HepG2 (cell line): ENCODE measurements at places on chromosomes 5 and 9.

GRCh38 chr5:76144513-76145274, 61.5 kb downstream of the SV2C start:
- DNase-seq = no peak

DNA sequence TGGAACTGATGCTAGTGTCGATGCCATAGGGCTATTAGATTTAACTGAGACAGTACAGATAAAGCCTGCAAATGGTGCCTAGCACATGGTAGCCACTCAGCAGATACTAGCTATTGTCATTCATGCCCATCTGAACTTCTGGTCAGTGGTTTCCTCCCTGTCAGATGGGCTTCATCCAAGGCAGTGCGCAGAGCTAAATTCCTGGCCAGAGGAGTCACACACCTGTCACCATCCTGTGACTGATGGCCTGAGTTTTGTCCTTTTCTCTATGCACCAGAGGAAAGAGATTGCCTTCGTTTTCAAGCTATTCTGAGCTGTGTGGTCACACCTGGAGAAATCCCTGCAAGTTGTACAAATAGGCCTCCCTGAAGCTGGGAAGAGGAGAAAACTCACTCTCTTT, 34.7 kb downstream of the MSX2 start:
- DNase-seq = no peak

GRCh38 chr9:14320271-14321181, 6.6 kb upstream of the NFIB start:
- no peak for DNase-seq

GRCh38 chr5:115484368-115484767, 60.2 kb downstream of the FEM1C start:
- no peak for DNase-seq

DNA sequence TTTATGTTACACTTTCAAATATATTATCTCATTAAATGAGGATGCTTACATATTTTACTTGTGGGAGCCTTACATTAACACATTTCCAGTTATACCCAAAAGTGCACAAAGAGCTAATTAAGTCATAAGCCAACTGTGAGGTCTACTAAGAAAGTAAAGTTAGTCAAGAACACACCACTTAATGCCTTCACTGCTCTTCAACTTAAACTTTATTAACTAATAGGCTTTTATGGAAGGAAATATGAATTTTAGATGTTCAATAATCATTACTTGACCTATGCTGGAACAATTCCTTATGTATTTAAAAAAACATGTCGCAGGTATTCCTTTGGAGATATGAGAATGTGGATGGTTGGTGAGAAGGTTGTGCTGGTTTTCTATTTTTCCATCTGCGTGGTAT, 3.4 kb downstream of the ST8SIA4 start:
- no peak for DNase-seq

DNA sequence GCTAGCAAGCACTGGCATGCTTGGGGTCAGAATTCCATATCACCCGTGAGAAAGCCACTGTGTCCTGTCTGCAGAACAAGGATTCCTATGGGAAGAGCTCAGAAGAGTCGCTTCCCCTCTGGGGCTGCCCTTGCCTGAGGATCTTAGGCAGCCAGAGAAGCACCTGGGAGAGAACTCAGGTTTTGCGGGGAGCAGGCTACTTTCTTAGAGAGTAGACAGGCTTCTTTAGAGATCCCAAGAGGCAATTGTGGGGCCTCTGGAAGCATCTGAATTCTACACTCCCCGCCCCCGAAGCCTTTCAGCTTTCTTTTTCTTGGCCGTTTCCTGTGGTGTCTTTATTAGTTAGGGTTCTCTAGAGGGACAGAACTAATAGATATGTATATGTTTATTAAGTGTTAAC, 40.9 kb downstream of the PHF2 start:
- DNase-seq = no peak

DNA sequence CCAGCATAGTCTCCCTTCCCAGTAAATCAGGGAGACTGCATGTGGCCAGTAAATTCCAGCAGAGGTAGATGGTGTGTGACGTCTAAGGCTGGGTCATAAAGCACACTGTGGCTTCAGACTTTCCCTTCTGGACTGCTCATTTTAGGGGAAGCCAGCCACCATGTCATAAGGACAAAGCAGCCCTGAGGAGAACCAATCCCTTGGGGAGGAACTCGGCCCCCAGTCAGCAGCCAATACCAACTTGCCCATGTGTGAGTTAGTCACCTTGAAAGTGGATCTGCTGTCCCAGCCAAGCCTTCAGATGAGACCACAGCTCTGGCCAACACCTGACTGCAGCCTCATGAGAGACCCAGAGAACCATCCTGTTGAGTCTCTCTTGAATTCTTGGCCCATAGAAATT, 14.7 kb upstream of the NINJ1 start:
- DNase-seq = no peak

- no peak for DNase-seq
Measured at GRCh38 chr5:12323637-12324229, 419.5 kb upstream of the CTNND2 start.

DNA sequence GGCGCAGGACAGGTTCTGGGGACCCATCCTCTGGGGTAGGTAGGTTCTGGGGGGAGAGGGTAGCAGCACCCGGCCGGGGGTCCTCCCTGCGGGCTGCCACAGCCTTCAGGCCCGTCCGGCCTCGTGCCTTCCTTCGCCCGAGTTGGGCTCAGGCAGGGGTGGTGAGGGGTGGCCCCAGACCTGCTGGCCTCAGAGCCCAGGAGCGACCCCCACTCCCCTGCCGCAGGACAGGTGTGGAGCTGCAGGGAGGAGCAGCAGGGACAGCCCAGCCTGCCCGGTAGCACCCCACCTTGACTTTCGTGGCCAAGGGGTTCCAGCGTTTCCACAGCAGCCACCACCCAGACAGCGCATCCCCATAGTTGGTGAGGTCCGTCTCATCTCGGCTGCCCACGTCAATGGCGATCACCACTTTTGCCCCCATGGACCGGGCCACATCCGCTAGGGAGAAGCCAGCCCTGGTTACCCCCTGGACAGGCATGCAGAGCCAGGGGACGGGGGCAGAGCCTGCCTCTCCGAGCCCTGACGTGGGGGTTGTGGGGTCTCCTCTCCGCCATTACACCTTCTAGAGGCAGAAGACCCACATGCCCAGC, 3.4 kb upstream of the NSMF start:
- DNase-seq = no peak

GRCh38 chr9:79824265-79824664, 252.5 kb downstream of the TLE4 start:
- DNase-seq = no peak

GRCh38 chr5:17989567-17990563, 355.6 kb downstream of the TAF11L14 start:
- DNase-seq = no peak

- no peak for DNase-seq
Measured at GRCh38 chr5:61334868-61335615, 3.0 kb downstream of the ZSWIM6 start.

DNA sequence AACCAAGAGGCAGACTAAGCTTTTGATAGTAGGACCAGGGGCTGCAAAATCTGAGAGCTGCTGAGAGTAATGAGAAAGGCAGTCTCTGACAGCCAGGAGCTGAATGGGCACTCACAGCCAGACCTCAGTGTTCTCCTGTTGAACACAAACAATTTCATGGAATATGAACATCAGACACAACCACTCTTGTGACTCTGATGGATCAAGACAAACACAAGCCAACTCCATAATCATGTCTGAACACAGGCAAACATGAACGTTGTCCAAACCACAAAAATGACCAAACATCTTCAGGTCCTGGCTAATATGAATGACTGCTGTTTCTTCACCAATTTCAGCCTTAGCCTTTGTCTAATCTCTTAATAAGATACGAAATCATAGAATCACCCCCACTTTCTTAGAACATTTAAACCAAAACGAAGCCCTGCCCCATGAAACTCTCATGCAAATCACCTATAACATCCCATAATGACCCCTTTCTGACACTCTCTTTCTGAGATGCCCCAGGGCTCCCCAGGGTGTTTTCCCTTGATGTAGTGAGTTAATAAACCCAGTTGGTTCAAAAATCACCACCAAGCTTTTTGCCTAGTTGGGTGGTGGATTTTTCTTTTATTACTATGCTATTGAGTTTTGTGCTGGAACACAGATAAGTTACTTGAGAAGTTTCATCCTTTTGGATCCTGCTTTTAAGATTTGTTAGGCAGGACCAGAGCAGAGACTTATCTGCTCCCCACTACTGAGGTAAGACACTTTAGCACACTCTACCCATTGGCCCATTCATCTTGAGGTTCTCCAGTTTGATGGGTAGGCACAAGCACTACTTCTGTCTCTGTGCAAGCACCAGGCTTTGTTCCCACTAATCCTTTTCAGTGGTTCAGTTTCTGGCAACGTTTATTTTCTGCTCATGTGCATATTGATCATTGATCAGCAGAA, 5.9 kb upstream of the ERAP2 start:
- no peak for DNase-seq

DNA sequence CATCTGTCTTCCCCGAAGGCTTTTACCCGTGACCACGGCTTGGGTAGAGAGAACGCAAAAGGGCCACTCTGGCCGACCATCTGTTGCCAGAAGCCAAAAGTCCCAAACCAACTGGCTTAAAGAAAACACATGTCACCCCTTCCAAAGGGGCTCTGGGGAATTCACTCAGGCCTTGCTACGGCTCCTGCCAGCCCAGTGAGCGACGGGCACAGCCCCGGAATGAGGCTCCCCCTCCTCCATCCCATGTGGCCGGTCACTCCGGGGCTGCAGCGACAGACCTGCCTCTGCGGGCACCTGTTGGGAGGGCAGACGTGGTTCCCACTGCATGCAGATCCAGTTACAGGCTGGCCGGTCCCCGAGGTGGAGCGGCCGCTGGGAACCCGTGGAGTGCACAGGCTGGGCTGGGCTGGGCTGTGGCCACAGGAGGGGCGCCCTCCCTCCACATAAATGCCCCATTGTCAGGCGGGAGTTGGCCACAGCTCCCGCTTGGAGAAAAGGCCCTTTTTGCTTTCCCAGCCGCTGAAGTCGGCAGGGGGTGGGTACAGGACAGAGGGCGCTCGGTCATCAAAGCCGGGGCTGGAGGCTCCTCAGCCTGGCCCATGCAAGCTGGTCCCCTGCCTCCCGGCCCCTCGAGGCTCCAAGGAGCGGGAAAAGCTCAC, 19.9 kb downstream of the NOTCH1 start:
- DNase-seq = peak; percentile 68

- DNase-seq = peak; percentile 25
Measured at GRCh38 chr9:128396970-128397613, 23.6 kb upstream of the CERCAM start.

GRCh38 chr5:78747705-78748359, 99.3 kb upstream of the LHFPL2 start:
- DNase-seq = no peak

DNA sequence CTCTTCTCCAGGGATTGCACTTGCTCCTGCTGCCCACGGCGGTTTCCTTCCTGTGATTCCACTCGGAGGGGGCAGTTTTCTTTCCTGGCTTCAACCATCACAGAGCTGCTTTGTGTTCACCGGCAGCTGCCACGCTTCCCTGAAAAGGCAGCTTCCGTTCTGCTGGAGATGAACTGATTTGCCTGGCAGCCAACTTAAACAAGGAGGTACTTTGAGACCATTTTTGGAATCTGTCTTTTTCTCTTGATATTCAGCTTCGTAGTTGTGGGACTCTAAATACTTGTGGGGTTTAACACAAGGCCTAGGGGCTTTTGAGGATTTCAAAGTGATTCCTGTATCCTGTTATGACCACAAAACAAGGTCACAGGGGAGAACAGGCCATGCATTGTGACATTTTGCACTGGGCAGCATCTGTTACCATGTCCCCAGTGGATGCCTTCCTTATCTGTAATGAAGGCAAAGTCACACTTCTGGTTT, 192.0 kb downstream of the MTRR start:
- no peak for DNase-seq

GRCh38 chr5:38926121-38926520, 80.3 kb downstream of the OSMR start:
- DNase-seq = no peak

GRCh38 chr5:97243353-97243752, 60.3 kb upstream of the RIOK2 start:
- DNase-seq = peak; percentile 2

DNA sequence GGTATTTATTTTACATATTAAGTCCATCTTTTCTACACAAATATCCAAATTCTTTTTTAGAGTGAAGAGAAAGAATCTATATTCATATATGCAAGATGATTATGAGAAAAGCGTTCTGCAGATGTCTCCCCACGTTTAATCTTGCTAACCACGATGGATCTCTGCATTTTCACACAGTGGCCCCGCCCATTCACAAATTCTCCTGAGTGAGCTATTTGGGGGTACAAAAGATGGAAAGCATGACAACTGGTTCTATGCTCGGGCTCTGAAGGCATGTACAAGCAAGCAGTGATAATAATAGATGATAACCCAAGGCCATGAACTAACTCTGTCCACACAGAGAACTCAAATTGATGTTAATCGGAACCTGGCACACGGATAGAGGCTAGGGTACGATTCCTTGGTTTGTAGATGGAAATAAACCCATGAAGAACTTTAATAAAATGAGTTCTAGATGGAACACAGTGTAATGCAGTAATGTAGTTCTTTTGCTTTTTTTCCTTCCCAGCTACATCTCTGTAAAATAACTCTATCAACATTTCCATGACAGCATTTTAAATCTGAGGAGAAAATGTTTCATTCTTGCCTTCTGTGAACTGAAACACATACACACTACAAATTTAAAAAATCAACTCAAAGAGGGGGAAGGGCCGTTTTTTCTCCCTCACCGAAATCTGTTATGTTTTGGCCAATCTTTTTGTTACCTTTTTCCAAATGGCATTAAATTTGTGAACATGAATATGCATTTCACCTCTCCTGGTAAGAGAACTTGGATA, 851.7 kb upstream of the DMAC1 start:
- DNase-seq = no peak

DNA sequence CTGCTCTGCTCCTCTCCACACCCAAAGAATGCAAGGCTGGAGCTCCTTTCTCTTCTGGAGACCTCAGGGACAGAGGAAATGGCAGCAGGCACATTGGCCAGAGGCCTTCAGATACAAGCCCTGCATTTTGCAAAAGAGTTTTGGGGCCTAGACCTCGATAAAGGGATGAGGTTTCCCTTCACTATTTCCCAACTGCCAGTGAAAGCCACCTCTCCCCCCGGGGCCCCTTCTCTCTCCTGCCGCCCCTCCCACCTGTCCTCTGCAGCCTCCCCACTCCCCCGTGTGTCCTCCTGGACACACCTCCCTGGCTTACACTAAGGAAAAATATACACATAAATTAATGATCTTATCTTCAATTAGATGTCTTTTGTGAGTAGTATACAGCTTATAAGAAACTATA, 21.3 kb upstream of the LMNB1 start:
- no peak for DNase-seq
